Activated CD4-positive, alpha-beta T cell treated with anti-CD3 and anti-CD28 coated beads for 48 hours (primary cell): ENCODE measurements at places on chromosomes 3 and 15.
A peak's percentile ranks its signal among the peaks of the same experiment; 100 is the strongest.

GRCh38 chr15:56587686-56588085, 122.7 kb upstream of the MNS1 start:
- no peak for DNase-seq

- DNase-seq = peak; percentile 41
These were observed 631 bp downstream of the UBR1 start for GRCh38 chr15:43105077-43105736.

DNA sequence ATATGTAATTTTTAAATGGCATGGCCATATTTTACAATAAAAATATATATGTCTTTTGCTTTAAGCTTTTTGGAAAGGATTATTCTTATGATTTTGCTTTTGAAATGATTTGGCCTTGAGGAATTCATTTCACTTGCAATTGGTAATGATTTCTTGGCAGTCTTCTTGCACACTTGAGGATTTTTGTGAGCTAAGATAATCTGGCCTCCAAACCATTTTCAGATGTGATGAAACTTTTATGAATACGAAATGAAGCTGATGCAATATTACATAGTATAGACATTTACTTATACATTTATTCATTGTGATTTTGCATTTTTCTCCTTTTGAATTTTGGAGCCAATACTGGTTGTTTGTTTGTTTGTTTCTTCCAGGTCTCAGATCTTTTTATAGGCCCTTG, 6.4 kb upstream of the SH2D7 start:
- DNase-seq = no peak

GRCh38 chr15:98085003-98085639, 124.6 kb downstream of the ARRDC4 start:
- DNase-seq = peak; percentile 39

DNA sequence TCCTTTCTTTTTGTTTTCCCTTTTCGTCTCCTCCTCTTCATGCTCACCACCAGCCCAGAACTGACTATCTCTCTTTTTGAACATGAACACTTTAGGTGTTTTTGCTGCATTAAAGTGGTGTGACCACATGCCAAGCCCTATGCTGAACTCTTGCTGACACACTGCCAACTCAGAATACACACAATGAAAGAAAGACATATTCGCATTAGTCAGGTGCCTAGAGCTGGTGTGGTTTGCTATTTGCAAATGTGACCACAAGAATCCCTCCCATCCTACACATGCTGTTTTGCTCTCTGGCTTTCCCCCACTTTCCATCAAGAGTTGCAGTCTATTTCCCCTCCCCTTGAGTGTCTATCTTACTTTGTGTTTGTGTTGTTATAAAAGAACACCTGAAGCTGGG, 967.8 kb upstream of the CFAP20DC start:
- peak; percentile 74 for DNase-seq
